Liver (tissue), 10 donors: ENCODE measurements at places on chromosomes 2 and 18.

GRCh38 chr2:205235434-205235833 is 446.9 kb upstream of the NRP2 start:
- no peak for DNase-seq

- DNase-seq: peak; percentile 39
These were observed 480.8 kb upstream of the KLHL29 start for GRCh38 chr2:22904126-22904684.

- DNase-seq: no peak
These were observed 92.4 kb upstream of the LCLAT1 start for GRCh38 chr2:30354621-30355020.

GRCh38 chr18:577643-578375 is 2.4 kb upstream of the CETN1 start:
- DNase-seq: no peak
